HFFc6 (cell line): ENCODE measurements at places on chromosomes 5 and 9. TPM values are rescaled to one million over a fixed set of nuclear protein-coding genes. Genes with fewer than 3 reads are reported as not detected.

SLC28A3 gene
- 0.47 to 0.57 TPM (median 0.55 TPM) in 3 replicates for total RNA-seq

TMEFF1 gene
- 1.4 to 1.5 TPM (median 1.5 TPM) in 3 replicates for total RNA-seq

RMND5B gene
- 18.2 to 23.2 TPM (median 22.8 TPM) in 3 replicates for total RNA-seq

SCGB3A2 gene
- total RNA-seq = not detected in 3 replicates

SARDH gene
- 0.40 to 5.1 TPM (median 0.42 TPM) in 3 replicates for total RNA-seq

PRRT1B gene
- not detected in 3 replicates for total RNA-seq

PCDHGB3 gene
- total RNA-seq = 3.6 to 4.2 TPM (median 3.8 TPM) in 3 replicates

PCDHGA5 gene
- 0.99 to 1.8 TPM (median 1.3 TPM) in 3 replicates for total RNA-seq

PPP2R2B gene
- total RNA-seq = not detected in 3 replicates

PHF24 gene
- total RNA-seq = not detected in 2 replicates

SPATA31C1 gene
- total RNA-seq = not detected in 3 replicates

C9orf153 gene
- not detected in 3 replicates for total RNA-seq

DNA sequence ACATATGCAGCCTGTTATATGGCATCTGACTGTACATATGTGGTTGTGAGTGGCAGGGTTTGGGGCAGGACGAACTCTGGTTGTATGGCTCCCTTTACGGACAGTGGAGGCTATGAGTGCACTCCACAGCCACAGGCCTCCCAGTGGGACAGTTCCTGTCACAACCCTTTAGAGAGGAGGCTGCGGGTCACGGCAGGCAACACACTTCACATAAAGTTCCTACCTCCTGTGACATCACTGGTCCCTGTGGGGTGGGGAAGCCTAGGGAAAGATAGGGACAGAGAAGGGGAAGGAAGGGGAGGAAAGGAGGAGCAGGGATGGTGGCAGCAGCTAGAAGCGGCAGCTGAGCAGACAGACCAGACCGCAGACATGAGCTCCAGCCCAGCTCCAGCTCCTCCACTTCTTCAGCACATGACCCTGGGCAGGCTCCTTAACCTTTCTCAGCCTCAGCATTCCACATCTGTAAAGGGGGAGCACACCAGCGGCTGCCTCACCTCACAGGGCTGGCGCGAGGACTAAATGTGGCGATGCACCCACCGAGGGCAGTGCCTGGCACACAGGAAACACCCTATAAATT is 27.4 kb upstream of the CORO2A start:
- no peak for DNase-seq
- H3K4me1 ChIP-seq = peaks cover 47% of the 10 kb centered on the region
- peaks cover 34% of the 10 kb centered on the region for H3K36me3 ChIP-seq
- H3K27me3 ChIP-seq = no peaks in the 10 kb centered on the region; the same call in none of the 2 replicates
- H3K4me3 ChIP-seq = no peak overlapping the region
- H3K27ac ChIP-seq = peak overlapping the region; percentile 59

DNA sequence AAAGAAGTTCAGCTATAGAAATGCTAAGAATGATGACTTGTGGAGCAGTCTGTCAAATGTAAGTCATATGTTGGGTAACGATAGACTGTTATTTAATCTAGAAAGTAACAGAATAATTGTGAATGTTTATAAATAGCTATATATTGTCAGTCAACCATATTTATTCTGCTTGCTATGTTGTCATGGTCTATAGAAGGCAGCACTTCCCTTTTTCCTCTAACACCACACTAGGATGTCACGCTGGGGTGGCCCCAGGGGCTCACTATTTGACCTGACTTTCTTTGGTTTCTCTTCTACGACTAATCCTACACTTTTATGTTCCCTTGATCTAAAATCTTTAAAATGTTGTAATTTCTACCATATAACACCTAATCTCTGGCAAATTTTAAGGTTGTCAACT is 20.5 kb downstream of the ERAP2 start:
- H3K36me3 ChIP-seq = no peaks in the 10 kb centered on the region; the same call in 1 of the 2 replicates
- no peak overlapping the region for H3K4me3 ChIP-seq
- no peak overlapping the region for H3K27ac ChIP-seq
- no peak for DNase-seq
- H3K27me3 ChIP-seq = no peaks in the 10 kb centered on the region

DNA sequence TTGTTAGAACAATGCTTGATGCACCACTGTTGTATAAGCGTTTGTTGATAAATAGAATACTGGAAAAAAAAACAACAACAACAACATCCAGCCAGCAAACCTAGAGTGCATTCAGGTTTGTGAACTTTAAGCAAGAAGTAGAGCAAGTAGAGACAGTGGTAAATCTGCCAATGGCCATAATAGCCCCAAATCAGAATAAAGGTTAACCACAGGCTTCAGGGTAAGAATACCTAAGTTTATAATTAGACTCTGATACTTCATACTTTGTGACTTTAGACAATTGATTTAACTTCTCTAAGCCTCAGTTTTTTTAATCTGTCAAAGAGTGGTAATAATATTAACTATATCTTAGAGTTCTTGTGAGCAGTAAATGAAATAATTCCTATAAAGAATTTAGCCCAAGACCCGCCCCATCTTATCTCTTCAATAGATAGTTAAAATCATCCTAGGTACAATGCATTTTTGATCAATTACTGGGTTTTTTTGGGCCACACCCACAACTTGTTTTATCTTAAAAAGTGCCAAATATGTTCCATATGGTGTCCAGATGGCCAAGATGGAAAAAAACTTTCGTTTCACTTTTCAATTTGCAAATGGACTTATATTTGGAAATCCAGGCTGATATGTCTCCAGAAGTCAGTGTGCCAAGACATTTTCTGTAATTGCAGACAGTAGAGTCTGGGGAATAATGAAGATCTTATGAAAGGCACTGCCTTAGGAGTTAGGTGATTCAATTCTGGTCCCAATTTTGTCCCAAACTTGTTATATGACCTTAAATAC is 24.5 kb upstream of the DPYSL3 start:
- no peaks in the 10 kb centered on the region for H3K36me3 ChIP-seq
- H3K4me1 ChIP-seq = peaks cover 85% of the 10 kb centered on the region
- no peaks in the 10 kb centered on the region for H3K27me3 ChIP-seq
- no peak for DNase-seq

GRCh38 chr9:12847561-12847960 is 72.7 kb downstream of the LURAP1L start:
- DNase-seq = no peak
- no peaks in the 10 kb centered on the region; the same call in 1 of the 2 replicates for H3K27me3 ChIP-seq
- H3K36me3 ChIP-seq = no peaks in the 10 kb centered on the region

- H3K4me1 ChIP-seq = peaks cover 32% of the 10 kb centered on the region
- DNase-seq = no peak
- no peak overlapping the region for H3K4me3 ChIP-seq
- no peak overlapping the region for H3K27ac ChIP-seq
- no peaks in the 10 kb centered on the region; the same call in 1 of the 2 replicates for H3K27me3 ChIP-seq
- H3K36me3 ChIP-seq = no peaks in the 10 kb centered on the region
These were observed 473.6 kb downstream of the DMAC1 start for GRCh38 chr9:7325995-7326394.

GRCh38 chr9:89048616-89049015 is 57.3 kb downstream of the S1PR3 start:
- H3K4me3 ChIP-seq = no peak overlapping the region
- no peak overlapping the region for H3K27ac ChIP-seq
- peaks cover 3% of the 10 kb centered on the region; the same call in 1 of the 2 replicates for H3K27me3 ChIP-seq
- no peaks in the 10 kb centered on the region for H3K36me3 ChIP-seq
- no peak for DNase-seq
- peaks cover 8% of the 10 kb centered on the region; the same call in 1 of the 2 replicates for H3K4me1 ChIP-seq

DNA sequence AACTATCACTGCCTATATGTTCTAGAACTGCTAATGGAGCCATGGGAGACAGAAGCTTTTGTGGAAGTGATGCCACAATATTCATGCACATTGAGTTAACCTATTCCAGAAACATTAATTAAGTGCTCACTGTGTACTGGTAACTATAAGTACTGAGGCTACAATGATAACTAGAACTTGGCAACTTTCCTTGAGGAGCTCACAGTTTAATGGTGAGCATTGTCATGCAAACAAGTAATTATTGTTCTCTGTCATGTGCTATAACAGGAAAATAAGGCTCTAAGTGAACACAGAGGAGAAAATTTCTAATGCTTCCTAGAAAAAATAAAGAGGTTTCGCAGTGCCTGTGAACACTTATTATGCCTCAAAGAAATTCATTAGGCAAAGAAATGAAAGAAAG is 142.2 kb downstream of the BAAT start:
- no peak overlapping the region for H3K4me3 ChIP-seq
- H3K4me1 ChIP-seq = no peaks in the 10 kb centered on the region
- no peak overlapping the region for H3K27ac ChIP-seq
- no peak for DNase-seq
- no peaks in the 10 kb centered on the region for H3K36me3 ChIP-seq

- no peaks in the 10 kb centered on the region for H3K36me3 ChIP-seq
- no peak overlapping the region for H3K4me3 ChIP-seq
- peaks cover 19% of the 10 kb centered on the region for H3K27me3 ChIP-seq
These were observed 19.9 kb upstream of the UBAC1 start for GRCh38 chr9:135980926-135981630.

GRCh38 chr9:114592356-114592755 is 4.8 kb downstream of the ATP6V1G1 start:
- no peak overlapping the region for H3K4me3 ChIP-seq
- peak; percentile 35 for DNase-seq
- peaks cover 40% of the 10 kb centered on the region for H3K4me1 ChIP-seq

DNA sequence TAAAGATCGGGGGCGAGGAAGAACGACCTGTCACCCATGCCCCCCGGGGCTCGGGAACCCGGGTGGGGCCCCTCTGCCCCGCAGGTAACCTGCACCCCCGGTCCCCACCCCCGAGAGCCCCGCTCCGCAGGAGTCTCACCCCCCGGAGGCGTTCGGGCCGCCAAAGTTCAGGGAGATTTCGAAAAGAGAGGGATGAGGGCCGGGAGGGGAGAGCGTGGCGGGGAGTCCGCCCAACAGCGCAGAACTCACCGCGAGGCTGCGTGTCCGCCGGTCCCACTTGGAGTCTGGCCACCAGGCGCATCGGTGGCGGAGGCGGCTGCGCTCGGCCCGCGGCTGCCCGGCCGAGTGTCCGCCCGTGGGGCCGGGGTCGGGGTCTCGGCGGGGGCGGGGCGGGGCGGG is at the start of gene PHF19:
Gene PHF19 (minus strand): TSS at position 347 of the 399 bp plus-strand sequence. CDS start 2,447 bp downstream, outside the sequence.
- peak within 1 kb of the TSS; percentile 87 for H3K4me3 ChIP-seq
- peaks cover 41% of the 10 kb centered on the region for H3K4me1 ChIP-seq
- H3K36me3 ChIP-seq = peaks cover 22% of the 10 kb centered on the region
- no peak for DNase-seq

DNA sequence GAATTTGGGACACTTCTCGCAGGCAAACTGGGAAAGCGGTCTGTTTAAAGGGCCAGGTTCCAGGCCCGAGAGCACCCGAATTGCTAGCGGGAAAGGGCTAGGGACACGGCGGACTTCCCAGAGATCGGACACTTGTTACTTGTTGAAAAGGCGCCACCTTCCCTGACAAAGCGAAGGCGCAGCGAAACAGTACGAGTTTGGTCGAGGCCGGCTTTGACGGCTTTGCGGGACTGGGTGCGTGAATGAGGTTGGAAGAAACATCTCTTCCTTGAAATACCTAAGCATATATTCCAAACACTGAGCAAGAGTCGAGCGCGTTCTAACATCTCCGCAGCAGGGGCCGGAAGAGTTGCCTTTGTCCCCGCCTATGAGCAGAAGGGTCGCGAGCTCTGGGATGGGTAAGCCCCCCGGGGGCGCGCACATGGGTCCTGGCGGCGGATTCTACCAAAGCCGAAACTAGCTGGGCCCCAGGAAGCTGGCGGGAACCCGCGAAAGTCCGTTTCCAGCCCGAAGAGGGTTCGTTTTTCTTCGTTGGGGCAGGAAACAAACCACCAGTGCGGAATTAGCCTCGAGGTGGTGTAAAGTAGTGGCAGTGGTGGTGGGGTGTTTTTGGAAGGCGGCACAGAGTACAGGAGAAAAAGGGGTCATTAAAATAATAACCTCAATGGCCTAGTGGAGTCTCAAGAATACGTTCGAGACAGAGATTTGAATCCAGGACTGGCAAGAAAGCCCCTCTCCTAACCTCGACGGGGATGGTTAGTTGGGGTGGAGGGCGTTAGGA is 1.5 kb downstream of the GDNF start:
- peaks cover 40% of the 10 kb centered on the region for H3K4me1 ChIP-seq
- H3K27ac ChIP-seq = peak overlapping the region; percentile 91
- H3K36me3 ChIP-seq = peaks cover 5% of the 10 kb centered on the region; the same call in 1 of the 2 replicates
- no peak for DNase-seq

GRCh38 chr9:105413525-105413924 is 34.3 kb upstream of the FSD1L start:
- DNase-seq = peak; percentile 19
- H3K27ac ChIP-seq = no peak overlapping the region
- H3K27me3 ChIP-seq = peaks cover 3% of the 10 kb centered on the region

DNA sequence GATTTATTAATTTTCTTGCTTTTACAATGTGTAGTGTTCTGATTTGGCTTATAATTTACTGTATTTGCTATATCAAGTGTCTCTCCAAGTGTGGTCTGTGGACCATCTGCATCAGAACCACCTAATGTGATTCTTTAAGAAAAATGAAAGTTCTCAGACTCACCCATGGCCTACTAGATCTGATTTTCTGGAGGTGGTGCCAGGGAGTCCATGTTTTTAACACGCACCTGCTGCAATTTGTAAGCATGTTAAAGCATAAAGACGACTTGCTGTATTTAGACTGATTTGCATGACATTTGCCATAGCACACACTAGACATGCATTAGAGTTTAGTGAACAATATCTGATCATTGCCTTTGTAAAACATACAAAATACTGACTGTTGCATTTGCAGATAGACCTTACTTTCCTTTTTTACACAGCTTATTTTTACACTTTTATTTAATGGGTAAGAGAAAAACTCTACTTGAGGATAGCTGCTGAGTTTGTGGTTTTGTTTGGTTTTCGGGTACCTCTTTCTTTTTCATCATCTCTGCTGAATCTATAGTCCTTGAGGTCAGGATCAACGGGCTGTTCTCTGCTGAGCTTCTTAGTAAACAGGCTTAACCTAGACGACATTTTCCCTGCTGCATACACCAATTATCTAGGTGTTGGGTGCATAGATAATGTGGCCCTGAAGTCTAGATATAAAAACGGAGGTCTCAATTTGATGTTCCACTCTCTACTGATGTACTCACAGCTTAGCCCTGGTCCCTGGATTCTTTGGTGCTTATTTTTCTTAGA is 138.0 kb upstream of the ZNF366 start:
- peaks cover 16% of the 10 kb centered on the region for H3K4me1 ChIP-seq
- no peak overlapping the region for H3K27ac ChIP-seq
- DNase-seq = no peak
- H3K4me3 ChIP-seq = no peak overlapping the region

DNA sequence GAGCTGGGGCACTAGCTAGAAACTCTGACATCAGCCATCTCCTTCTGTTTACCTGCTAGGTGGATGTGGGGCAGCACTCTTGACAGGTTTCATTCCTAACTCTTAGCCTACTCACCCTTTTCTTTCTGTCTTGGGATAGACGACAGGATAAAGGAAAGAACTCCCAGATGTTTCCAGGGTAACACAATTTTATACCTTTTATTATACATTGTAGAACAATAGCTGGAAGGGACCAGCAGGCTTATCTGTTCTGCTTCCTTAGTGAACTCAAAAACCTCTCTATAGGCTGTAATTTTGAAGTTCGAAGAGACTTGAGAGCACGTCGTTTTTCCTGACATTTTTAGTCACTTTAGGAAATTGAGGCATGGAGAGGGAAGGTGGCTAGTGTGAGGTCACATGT is 13.2 kb downstream of the SPTAN1 start:
- H3K27ac ChIP-seq = peak overlapping the region; percentile 36; the same call in 1 of the 2 replicates
- H3K4me1 ChIP-seq = peaks cover 12% of the 10 kb centered on the region
- H3K27me3 ChIP-seq = peaks cover 2% of the 10 kb centered on the region
- H3K4me3 ChIP-seq = no peak overlapping the region
